Hippocampal formation (tissue), 2 donors: ENCODE measurements at places on chromosomes 12 and 14.

- DNase-seq: peak; percentile 78
Observed at GRCh38 chr12:120445911-120446843, at the start of the genes GATC and TRIAP1. GATC (plus strand) TSS chr12:120446444; CDS start chr12:120446481, 37 bp downstream. TRIAP1 (minus strand) TSS chr12:120446384; CDS start chr12:120446372, 12 bp downstream.

- peak; percentile 20 for DNase-seq
Observed at GRCh38 chr14:90755661-90756304, 60.4 kb downstream of the TTC7B start.

DNA sequence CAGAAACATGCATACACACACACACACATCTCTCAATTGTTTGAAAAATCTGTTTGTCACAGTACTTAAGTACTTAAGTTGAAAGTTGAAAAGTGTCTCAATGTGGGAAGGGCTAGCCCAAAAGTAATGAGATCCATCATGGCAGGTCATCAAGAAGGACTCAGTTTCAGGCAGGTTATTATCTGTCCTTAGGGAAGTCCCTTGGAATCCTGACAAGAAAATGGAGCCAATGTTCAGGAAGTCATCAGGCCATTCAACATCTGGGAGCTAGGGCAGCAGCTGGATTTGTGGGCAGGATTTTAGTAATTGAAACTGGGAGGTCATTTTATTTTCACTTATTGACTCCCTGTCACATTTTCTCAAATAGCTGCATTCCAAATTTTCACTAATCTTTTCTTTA, 56.0 kb downstream of the MSRB3 start:
- no peak for DNase-seq

DNA sequence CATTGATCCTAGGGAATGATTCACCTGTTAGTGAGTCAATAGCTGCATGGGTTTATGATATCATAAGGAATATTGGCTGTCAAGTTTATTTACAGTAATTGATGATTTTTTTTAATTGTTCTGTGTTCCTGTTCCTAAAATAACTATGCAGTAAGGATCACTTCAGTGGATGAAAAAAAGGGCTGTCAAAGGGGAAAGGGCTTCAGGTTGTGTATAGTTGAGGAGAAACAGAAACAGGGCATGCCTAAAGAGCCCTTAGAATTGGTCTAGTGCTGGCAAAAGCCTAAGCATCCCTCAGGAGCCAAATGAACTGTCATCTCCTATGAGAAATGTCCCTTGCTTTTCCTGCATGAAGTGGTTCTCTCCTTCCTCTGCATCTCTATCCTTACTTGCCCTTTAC, 444.9 kb downstream of the RMST start:
- DNase-seq: no peak

- DNase-seq: no peak
Observed at GRCh38 chr12:32471591-32472001, 72.2 kb downstream of the FGD4 start.

DNA sequence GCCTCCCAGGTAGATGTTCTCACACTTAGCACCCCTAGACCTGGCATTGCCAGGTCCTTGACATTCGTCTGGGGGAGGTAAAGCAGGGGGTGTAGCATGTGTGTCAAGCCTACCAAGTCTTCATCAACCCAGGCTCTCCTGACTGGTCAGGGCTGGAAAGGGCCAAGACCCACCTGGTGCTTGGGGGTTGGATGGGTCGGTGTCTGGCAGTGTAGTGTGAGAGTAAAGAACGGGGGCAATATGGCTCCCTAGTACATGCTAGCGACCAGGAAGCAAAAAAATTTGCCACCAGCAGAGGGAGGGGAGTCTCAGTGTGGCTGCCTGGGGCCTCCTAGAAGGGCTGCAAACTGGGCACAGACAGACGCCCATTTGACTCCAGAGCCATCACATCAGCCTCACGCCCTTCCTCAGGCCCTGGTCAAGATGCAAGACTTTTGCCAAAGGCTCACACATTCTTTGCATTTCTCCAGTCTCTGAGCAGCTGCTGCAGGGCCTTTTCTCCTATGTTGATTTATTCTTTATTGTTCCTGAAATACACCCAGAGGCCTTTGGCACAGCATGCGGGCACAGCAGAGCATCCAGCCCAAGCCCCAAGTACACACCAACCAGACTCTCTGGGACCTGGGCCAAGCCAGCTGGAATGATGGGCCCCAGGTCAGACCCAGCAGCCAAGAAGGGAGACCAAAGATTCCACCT, 38.3 kb upstream of the PNMA1 start:
- peak; percentile 22 for DNase-seq

GRCh38 chr14:23308721-23309445, 2.2 kb downstream of the BCL2L2 start:
- DNase-seq: no peak

DNA sequence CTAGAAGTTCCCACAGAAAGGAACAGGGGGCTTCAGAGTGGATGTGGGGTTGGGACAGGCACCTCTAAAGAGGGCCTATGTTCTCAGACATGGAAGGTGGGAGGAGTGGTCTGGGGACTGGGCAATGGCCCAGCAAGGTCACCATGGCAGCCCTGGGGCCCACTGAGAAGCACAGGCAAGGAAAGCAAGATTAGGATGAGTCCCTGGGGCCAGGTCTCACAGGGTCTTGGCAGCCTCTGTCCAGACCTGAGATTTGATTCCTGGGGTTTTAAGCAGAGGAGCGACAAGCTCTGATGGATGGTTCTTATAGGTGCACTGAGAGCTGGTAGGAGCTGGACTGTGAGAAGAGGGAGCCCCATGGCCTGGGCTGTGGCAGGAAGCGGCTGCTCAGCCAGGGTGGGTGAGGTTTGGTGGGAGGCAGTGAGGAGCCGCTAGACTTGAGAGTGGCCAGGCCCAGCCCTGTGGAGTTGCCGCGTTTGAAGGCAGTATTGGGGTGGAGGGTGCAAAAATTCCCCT, 44.0 kb downstream of the DLK1 start:
- no peak for DNase-seq

DNA sequence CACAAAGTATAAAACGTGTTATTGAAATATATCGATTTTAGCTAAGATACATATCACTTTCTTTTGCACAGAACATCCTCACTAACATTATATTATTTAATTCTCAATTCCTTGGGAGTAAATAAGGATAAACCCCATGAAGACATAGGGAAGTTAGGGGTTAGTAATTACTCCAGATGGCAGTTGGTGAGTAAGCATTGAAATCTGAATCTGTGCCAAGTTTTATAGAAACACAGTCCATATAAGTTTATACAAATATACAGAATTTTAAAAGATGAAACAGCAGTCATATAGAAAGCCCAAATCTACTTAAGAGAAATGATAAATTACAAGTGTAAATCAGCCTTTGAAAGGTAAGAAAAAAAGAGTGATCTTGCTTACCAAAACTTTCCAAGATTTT, 200.4 kb upstream of the SYT10 start:
- DNase-seq: no peak

GRCh38 chr12:127819056-127819455, 447.9 kb upstream of the TMEM132C start:
- DNase-seq: no peak

GRCh38 chr12:70002912-70003255, 177.9 kb downstream of the MYRFL start:
- DNase-seq: no peak

GRCh38 chr12:106128585-106129328, 10.0 kb downstream of the NUAK1 start:
- DNase-seq: no peak

DNA sequence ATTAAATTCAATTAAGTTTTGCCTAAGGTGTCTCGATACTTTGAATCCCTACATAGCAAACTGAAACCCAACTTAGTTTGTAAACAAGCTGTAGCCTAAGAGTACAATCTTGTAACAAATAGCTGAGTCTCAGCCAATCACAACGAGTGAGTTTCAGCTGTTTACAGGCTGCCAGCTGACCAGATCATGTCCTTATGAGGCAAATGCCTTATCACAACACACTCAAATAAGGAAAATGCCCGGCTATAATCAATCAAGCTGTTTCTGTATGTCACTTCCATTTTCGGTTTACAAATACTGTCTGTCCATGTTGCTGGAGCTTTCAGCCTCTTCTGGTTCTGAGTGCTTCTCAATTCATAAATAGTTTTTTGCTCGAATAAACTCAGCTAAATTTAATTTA, 943.8 kb downstream of the SLC16A7 start:
- no peak for DNase-seq

DNA sequence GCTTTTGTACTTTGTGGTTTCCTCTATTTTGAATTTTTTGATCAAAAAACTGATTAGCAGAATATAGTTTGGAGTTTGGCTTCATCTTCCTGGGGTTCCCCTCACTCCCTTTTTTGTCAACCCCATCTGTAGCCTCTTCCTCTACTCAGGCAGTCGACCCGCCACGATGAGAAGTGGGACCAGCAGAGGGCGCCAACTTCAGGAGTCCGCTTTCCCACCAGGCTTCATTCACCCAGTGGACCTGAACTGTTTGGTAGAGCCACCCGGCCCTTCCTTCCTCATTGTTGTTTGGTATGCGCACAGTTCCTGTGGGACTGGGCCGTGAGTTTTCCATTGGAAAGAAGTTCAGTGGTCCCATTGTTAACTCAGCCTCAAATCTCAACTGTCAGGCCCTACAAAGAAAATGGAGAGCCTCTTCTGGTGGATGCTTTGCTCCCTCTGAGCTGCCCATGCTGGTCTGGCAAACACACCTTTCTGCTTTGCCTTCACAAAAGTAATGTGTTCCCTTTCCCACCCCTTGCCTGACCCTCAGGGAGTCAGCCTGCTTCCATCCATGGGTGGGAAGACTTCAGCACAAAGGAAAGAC, 21.7 kb downstream of the TMBIM6 start:
- peak; percentile 25 for DNase-seq

DNA sequence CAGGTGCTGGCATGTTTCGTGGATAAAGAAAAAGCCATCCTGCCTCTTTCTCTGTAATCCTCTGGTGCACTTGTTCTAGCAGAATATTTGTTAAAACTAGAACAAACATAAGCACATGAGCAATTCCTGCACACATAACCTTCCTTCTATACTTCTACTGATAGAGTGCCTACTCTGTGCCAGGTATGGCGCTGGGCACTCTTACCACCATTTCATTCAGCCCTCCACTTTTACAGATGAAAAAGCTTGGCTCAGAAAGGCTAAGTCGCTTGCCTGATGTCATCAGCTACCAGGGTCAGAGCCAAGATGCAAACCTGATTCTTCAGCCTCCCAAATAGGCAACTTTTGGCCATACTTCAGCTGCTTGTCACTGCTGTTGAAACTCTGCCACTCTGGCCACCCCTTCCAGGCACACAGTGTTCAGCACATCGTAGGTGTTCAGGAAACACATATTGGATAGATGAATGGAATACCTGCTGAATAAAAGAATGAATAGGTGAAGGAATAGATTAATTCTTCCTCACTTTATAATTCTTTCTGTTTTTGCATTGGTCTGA, 10.0 kb upstream of the C14orf132 start:
- DNase-seq: no peak
